Purkinje cell (primary cell): ENCODE measurements at places on chromosomes 7 and 10. TPM values are rescaled to one million over a fixed set of nuclear protein-coding genes. Genes with fewer than 3 reads are reported as not detected.

Gene CYCS
- polyA plus RNA-seq, result 1,011 and 1,205 TPM in 2 replicates

Gene ACSL5
- 0.27 TPM in 1 of 2 replicates, not detected in the other for polyA plus RNA-seq

Gene TMEM140
- polyA plus RNA-seq, result 0.22 TPM in 1 of 2 replicates, not detected in the other

Gene PTPRZ1
- polyA plus RNA-seq, result 89.8 and 134 TPM in 2 replicates

Gene ELN
- polyA plus RNA-seq, result not detected in 2 replicates

Gene HOXA3
- polyA plus RNA-seq, result not detected in 2 replicates

Gene LAMB1
- 28.9 and 42.0 TPM in 2 replicates for polyA plus RNA-seq

Gene AGR3
- 5.3 and 7.4 TPM in 2 replicates for polyA plus RNA-seq

Gene SMKR1
- polyA plus RNA-seq, result 4.8 and 5.9 TPM in 2 replicates

Gene NPSR1
- not detected in 2 replicates for polyA plus RNA-seq

Gene OR2A12
- polyA plus RNA-seq, result not detected in 2 replicates

Gene MRC1
- not detected in 2 replicates for polyA plus RNA-seq

Gene SLC18A3
- not detected in 2 replicates for polyA plus RNA-seq

Gene EPO
- polyA plus RNA-seq, result not detected in 2 replicates

Gene OPN1SW
- polyA plus RNA-seq, result 0.97 and 2.2 TPM in 2 replicates

Gene VWDE
- polyA plus RNA-seq, result 2.6 and 7.3 TPM in 2 replicates

Gene TMEM178B
- 6.1 and 7.2 TPM in 2 replicates for polyA plus RNA-seq

Gene RBP3
- not detected in 2 replicates for polyA plus RNA-seq

Gene CFTR
- 1.6 TPM in 1 of 2 replicates, not detected in the other for polyA plus RNA-seq

Gene SYT15B
- polyA plus RNA-seq, result 0.92 TPM in 1 of 2 replicates, not detected in the other

Gene FAM241B
- polyA plus RNA-seq, result 18.0 and 24.0 TPM in 2 replicates

Gene TMEM229A
- polyA plus RNA-seq, result 2.7 and 3.3 TPM in 2 replicates

Gene LIPN
- not detected in 2 replicates for polyA plus RNA-seq

Gene GNG11
- polyA plus RNA-seq, result 3.5 and 4.7 TPM in 2 replicates

Gene LRRTM3
- 1.7 and 8.3 TPM in 2 replicates for polyA plus RNA-seq

Gene LFNG
- polyA plus RNA-seq, result 0.20 and 0.35 TPM in 2 replicates

Gene GRID2IP
- 1.2 and 1.7 TPM in 2 replicates for polyA plus RNA-seq

Gene CPA5
- not detected in 2 replicates for polyA plus RNA-seq

Gene TRIM74
- polyA plus RNA-seq, result not detected in 2 replicates

Gene PLXNA4
- 1.9 and 4.0 TPM in 2 replicates for polyA plus RNA-seq

Gene STEAP2
- 195 and 201 TPM in 2 replicates for polyA plus RNA-seq

Gene STEAP1
- 5.1 and 24.3 TPM in 2 replicates for polyA plus RNA-seq

Gene INA
- 332 and 395 TPM in 2 replicates for polyA plus RNA-seq

Gene PRSS1
- not detected in 2 replicates for polyA plus RNA-seq

Gene OLAH
- polyA plus RNA-seq, result 2.1 TPM in 1 of 2 replicates, not detected in the other

Gene SNX10
- 255 and 276 TPM in 2 replicates for polyA plus RNA-seq

Gene PDK4
- polyA plus RNA-seq, result 1.4 and 3.8 TPM in 2 replicates

Gene PNLIPRP3
- polyA plus RNA-seq, result not detected in 2 replicates

Gene EIF3B
- 18.4 and 25.6 TPM in 2 replicates for polyA plus RNA-seq

Gene PLEKHS1
- not detected in 2 replicates for polyA plus RNA-seq

Gene LEP
- polyA plus RNA-seq, result not detected in 2 replicates

Gene GPR26
- 0.06 and 0.67 TPM in 2 replicates for polyA plus RNA-seq

Gene ASB13
- polyA plus RNA-seq, result 8.9 and 10.0 TPM in 2 replicates

Gene GPR15LG
- polyA plus RNA-seq, result not detected in 2 replicates

Gene UTF1
- not detected in 2 replicates for polyA plus RNA-seq

Gene AZGP1
- polyA plus RNA-seq, result not detected in 2 replicates

Gene FZD8
- polyA plus RNA-seq, result 0.12 and 1.3 TPM in 2 replicates

Gene CPN1
- not detected in 2 replicates for polyA plus RNA-seq

Gene TACR2
- 0.23 and 1.7 TPM in 2 replicates for polyA plus RNA-seq
